ENCODE measurements at places on chromosomes 13 and 19. TPM values are rescaled to one million over a fixed set of nuclear protein-coding genes. Genes with fewer than 3 reads are reported as not detected.
A peak's percentile ranks its signal among the peaks of the same experiment; 100 is the strongest.

GRCh38 chr13:44365008-44365407, 8.6 kb upstream of the SERP2 start:
- no peak for DNase-seq

- no peak for DNase-seq
Measured at GRCh38 chr13:71124230-71124629, 742.8 kb downstream of the DACH1 start.

GRCh38 chr13:68030152-68030809, 800.1 kb upstream of the PCDH9 start:
- DNase-seq = no peak

Gene OR4F17
- not detected for polyA plus RNA-seq

Gene MYO1F
- polyA plus RNA-seq = 3.7 TPM

DNA sequence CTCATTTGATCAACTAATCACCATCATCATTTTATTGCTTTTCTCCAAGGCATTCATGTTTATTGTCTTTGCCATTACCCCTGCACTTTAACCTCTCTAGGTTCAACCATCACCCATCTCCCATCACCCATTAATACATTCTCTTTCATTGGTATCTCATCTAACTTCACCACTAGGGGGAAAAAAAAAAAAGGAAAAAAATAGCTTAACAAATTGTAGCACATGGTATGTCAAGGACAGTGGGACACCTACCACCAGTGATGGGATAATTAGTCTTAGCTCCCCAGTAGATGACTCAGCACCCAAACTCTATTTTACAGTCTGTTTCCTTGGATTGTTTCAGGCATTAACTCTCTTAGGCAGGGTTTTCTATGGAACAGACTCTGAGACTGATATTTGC, 1770.2 kb upstream of the MIR17HG start:
- DNase-seq = no peak

Gene CD70
- not detected for polyA plus RNA-seq

DNA sequence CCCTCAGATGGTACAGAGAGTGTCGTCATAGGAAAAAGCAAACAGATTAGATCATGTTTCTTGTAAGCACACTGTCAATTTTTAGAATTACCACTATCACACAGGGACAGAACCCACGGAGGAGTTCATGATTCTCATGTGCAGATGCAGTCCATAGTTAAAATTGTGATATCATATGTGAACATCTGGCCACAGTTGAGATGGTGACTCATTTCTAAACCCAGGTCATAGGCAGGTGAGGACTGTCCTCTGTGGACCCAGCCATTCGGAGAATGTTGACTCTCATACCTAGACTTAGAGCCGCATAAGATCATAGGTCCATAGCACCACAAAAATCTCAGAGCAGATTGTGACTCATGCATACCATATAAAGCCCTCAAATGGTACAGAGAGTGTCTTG, 17.8 kb upstream of the ZNF730 start:
- DNase-seq = no peak

DNA sequence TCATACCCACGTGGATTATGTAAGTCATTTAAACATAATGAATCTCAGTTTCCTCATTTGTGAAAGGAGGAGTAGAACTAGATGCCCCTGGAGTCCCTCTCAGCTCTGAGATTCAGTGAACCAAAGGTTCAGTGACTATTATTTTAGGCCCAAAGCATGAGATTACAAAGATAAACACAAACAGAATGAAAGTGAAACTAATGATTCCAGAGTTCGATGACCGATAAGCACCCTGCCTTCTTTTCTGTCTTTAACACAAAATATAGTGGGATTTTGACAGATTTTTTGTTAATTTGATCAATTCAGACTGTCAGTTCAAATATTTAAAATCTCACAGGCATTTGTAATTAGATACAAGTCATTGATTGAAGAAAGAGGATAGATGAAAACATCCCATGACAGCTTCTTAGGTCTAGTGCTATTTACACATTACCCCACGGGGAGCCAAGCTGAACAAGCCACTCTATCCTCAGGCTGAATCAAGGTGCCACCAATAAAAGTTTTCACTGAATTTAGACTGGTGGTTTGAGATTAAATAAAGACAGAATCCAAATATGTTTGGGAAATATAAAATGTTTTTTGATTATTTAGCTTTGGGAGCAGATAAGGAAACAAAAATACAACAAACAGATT, 64.6 kb upstream of the RAP2A start:
- no peak for DNase-seq

DNA sequence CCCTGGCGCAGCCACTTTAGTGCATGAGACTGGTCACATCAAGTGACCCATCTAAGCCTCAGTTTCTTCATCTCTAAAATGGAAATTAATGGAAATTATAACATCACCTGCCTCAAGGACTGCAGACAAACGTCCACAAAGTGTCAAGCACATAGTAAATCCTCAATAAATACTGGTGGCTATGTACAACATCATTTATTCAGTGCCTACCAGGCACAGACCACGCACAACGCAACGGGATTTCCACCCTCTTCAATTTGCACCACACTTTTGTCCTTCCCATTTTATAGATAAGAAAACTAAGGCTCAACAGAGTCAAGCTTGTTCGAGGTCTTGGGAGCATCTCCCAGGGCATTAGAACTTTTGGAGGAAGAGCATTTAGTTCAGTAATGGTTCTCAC, 1.4 kb downstream of the ELAVL1 start:
- DNase-seq = no peak

Gene FPR1
- 1.2 TPM for polyA plus RNA-seq

DNA sequence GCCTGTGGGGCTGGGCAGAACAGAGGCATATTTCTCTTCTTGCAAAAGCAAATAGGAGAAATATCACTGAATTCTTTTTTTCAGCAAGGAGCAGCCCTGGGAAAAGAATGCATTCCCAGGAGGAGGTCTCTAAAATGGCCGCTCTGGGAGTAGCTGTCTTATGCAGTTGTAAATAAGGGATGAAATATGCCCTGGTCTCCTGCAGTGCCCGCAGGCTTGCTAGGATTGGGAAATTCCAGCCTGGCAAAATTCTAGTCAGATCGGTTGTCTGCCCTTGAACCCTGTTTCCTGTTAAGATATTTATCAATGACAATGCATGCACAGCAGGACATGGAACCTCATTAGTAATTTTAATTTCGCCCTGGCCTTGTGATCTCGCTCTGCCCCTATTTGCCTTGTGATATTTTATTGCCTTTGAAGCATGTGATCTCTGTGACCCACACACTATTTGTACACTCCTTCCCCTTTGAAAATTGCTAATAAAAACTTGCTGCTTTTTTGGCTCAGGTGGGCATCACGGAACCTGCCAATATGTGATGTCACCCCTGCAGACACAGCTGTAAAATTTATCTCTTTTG, 1993.2 kb downstream of the PCDH9 start:
- DNase-seq = no peak

DNA sequence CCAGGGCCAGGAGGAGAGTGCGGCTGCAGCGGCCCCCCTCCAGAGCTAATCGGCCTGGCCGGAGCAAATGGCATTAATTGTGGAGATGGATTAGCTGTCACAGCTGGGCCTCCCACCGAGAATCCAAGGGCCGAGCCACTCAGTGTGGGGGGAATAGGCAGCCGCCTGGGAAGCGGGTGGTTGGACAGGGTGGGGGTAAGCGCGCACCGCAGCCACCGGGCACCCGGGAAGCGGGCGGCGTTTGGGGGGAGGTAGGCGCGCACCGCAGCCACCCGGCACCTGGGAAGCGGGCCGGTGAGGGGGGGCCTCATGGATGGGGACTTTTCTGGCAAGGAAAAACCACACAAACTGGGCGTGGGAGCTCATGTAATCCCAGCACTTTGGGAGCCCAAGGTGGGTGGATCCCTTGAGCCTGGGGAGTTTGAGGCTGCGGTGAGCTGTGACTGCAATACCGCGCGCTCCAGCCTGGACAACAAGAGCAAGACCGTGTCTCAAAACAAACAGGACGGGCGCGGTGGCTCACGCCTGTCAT, 9.7 kb downstream of the R3HDM4 start:
- peak; percentile 75 for DNase-seq

DNA sequence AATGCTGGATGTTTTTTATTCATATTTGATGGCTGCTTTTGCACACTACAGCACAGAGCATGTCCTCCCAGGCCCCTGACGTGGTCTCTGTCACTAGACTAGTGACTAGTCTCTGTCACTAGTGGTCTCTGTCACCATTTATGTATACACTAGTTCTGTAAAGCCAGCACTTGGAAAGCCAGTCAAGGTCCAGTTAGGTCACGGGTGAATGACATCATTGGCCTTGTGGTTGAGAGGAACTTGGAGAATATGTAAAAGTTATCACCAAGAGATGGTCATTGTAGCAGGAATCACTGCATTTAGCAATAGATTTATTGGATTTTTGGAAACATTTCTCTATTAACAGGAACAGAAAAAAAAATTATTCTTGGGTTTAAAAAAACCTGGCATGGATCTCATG, 72.9 kb downstream of the SHISA2 start:
- DNase-seq = no peak

GRCh38 chr19:48441360-48442050, 4.3 kb upstream of the GRWD1 start:
- DNase-seq = no peak

GRCh38 chr13:33169273-33169980, 116.1 kb downstream of the STARD13 start:
- DNase-seq = no peak

DNA sequence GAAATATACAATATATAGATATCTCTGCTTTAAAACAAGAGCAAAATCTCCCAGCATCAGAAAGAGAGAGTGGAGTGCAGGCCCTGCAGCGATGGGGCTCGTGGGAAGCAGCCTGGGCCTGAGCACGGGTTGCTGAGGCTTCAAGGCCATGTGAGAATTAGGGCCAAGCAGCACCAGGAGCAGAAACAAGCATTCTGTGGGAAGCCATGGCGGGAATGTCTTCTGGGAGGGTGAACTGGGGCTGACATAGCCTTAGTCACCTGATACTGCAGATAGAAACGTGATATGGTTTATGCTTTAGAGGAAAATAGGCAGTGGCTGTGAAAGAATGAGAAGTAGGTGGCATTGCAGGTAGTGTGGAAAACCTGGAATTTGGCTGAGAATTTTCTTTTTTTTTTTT, 472.3 kb downstream of the IRS2 start:
- no peak for DNase-seq

Gene GRIK5
- polyA plus RNA-seq = 33.6 TPM

DNA sequence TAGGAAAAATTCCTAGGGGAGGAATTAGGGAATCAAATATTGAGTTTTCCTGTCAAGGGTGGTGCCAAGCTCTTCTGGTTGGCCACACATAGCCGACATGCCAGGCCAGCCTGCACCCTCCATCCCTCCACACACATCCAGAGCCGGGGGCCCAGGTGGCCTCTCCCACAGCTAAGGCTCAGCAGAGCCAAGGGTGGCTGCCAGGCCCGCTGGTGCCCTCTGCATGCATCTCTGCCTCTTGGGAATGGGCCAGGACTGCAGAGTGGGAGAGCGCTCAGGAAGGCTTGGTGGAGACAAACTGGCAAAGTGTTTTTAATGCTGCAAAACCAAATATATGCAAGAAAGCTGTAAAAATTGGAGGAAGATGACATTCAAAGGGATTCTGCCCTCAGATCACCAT, 42.7 kb upstream of the GAS6 start:
- no peak for DNase-seq

Gene KLK14
- polyA plus RNA-seq = 0.23 TPM

DNA sequence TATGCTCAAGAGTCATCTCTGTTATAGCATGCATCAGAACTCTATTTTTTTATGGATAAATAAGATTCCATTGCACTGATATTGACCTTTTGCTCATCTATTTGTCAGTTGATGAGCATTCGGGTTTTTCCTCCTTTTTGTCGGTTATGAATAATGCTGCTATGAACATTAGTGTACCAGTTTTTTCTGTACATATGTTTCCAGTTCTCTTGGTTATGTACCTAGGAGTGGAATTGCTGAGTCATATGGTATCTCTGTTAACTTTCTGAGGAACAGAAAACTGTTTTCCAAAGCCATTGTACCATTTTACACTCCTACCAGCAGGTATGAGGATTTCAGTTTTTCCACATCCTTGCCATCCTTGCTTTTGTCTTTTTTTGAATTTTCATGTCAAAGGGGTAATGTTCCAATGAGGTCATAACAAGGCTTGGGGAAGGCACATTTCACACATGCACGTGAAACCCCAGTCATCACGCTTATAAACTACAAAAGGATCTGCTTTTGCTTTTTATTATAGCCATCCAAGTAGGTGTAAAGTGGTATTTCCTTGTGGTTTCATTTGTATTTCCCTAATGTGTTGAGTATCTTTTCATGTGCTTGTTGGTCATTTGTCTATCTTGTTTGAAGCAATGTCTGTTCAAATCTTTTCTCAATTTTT, 14.6 kb downstream of the KBTBD7 start:
- DNase-seq = no peak

- no peak for DNase-seq
Measured at GRCh38 chr13:99293178-99293577, 14.0 kb downstream of the GPR183 start.

- no peak for DNase-seq
Measured at GRCh38 chr19:43380008-43380407, 26.5 kb downstream of the CD177 start.

GRCh38 chr19:31535691-31536460, 186.6 kb upstream of the TSHZ3 start:
- DNase-seq = no peak

Gene RYR1
- 4.4 TPM for polyA plus RNA-seq

- no peak for DNase-seq
Measured at GRCh38 chr13:42815681-42816080, 34.3 kb downstream of the FAM216B start.

Gene CKAP2
- 57.9 TPM for polyA plus RNA-seq

- DNase-seq = no peak
Measured at GRCh38 chr19:55116859-55117662, at the start of gene PPP1R12C. TSS of gene PPP1R12C (minus strand) at chr19:55117637. CDS start at chr19:55117543, 94 bp downstream.

DNA sequence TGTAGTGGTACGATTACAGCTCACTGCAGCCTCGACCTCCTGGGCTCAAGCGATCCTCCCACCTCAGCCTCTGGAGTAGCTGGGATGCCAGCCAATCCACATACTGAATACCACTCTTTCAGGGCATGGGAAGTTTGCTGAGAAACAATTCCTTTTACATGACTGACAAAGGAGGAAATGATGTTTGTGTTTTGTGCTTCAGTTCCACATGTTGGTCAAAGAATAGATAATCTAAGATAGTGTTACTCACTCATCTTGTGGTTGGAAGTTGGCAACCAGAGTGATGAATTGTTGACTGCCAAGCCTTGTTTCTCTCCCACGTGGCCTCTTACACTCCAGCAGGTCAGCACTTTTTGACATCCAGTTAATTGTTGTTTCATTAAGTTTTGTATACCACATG, 7.6 kb downstream of the MBD3L2B start:
- no peak for DNase-seq

Gene C19orf18
- polyA plus RNA-seq = 1.4 TPM

Gene ATP1A3
- polyA plus RNA-seq = 0.39 TPM

Gene SLC6A16
- 3.1 TPM for polyA plus RNA-seq

DNA sequence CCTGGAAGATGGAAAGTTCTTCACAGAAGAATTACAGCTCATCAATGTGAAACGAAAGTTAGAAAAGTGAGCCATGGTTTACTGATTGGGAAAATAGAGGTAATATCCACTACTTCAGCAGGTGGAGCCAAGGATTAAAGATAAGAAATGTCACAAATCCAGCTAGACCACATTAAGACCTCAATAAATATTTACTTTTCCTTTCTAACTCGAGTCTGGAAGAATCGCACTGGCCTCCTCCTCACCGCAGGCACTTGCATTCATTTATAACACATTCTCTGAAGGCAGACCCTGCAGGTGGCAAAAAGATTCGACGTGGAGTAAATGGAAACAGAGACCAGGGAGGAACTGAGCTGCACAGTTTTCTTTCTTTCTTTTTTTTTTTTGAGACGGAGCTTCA, 7.4 kb downstream of the SLC35E1 start:
- DNase-seq = no peak

Gene B3GNT3
- 7.3 TPM for polyA plus RNA-seq

- no peak for DNase-seq
Measured at GRCh38 chr19:38710928-38711725, 33.1 kb downstream of the CAPN12 start.

Gene EBI3
- 0.54 TPM for polyA plus RNA-seq

All from renal cortex interstitium (tissue), 15 donors.